NCI-H1694 (cell line): ENCODE measurements at places on chromosomes 6 and 20.

DNA sequence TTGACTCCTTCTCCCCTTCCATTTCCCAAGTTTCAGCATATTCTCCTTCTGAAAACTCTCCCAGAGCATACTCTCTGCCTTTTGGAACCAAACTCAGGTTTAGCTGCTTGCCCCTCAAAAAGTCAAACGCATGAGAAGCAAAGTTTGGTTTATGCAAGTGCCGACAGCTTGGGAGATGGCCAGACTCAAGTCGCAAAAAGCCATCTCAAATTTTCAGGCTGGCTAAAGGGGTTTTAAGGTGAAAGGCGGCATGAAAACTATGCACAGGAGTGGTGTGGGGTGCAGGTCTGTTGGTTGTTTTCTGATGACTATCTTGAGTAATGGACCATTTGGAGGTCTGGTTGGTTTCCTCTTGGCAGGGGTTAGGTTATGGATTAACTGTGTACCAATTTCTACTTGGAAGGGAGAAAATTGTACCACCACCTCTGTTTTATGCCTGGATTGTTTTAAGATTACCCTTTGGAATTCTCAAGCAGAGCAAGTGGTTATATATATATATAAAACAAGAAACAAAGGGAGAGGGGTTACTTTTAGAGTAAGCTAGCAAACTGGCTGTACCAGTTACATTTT lies 52.4 kb upstream of the SCGN start:
- DNase-seq = no peak

- DNase-seq = no peak
Observed at GRCh38 chr6:81762606-81763005, 10.1 kb upstream of the TENT5A start.

DNA sequence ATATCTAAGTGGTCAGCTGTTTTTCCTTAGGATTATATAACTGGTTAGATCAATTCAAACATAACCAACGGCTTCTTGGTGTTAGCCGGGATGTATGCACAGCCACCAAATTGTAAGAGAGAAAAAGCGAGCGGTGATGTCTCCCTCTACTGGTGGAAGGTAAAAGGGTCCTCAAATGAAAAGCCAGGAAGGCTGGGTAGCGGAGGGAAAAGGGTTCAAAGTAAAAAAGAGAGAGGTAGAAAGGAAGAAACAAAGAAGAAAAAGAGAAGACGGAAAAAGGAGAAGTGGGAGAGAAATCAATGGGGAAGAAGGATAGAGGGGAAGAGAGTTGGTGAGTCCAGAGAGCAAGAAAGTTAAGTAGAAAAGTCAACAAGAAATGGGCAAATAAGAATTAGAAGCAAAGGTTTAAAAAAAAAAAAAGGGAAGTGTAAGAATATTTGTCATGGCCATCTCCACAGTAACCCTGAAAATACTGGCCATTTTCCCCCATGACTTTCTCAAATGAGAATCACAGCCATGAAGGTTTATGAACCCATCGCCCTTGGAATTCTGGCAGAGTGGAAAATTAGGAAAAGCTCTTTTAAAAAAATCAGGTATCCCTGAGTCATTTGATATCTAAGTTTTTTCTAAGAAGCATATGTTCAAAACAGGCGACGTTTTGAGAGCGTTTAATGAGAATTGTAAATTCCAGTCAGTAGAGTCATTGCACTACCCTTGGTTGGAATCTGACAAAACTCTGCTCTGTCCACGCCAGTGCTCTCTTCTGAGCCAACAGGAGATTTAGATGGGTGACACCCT lies 155.6 kb upstream of the SNX9 start:
- DNase-seq = peak; percentile 67

- DNase-seq = no peak
Observed at GRCh38 chr6:169045486-169045885, 208.2 kb downstream of the THBS2 start.

DNA sequence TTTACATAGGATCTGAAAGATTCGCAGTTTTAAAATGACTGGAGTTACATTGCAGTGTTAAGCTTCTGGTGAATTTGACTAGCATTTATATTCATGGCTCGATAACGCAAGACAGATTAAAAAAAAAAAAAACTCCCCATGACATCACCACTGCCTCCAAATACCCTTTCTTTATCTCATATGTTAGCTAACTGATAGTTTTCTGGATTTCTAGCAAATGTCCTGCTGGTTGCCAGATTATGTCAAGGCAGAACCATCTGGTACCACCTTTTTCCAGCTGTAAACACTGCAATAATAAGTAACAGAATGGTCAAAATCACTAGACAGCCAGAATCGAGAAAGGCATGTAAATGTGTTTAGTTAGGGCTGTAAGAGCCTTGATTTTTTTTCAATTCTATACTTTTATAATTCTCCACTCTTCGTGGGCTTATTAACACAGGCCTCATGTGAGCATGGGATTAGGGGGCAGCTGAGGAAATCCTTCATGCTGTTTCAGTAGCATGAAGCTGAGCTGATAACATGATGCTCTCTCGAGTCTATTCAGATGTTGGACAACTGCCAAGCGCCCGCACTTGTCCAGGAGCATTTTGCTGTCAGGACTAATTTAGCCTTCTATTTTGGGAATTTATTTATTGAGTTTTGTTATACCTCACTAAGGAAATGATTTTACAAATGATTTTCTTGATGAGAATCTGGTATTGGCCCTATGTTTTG lies 166.0 kb upstream of the SCGN start:
- peak; percentile 62 for DNase-seq

- no peak for DNase-seq
Observed at GRCh38 chr6:148972481-148972880, 225.7 kb downstream of the UST start.

GRCh38 chr20:6420336-6420735 lies 297.5 kb upstream of the FERMT1 start:
- no peak for DNase-seq

DNA sequence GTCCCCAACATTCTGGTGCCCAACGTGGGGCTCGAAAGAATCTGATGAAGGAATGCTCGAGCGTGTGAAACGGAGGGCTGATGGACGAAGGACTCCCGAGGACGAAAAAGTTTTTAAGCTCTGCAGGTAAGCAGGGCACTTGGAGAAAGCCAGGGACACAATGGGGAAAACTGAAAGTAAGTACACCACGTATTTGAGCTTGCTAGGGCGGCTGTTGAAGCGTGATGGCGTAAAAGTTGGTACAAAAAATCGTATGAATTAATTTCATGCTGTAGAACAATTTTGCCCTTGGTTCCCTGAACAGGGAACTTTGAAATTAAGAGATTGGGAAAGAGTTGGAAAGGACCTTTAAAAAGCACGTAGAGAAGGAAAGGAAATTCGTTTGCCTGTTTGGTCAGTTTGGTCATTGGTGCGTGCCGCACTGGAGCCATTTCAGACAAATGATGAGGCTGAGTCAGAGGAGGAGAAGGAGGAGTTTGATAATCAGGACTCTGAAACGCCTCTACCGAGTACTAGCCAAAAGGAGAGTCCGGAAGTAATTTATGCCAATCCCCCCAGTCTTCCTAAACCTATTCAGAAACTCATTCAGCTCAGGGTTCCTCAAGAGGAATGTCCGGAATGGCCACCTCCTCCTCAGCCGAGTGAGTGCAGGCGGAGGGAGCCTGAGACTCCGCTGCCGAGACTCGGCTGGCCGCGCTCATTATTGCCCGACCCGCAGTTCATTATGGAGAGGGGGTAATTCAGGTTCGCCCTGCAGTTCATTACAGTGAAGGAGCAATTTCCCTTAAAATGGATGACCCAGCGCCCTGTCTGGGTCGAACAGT lies 59.2 kb upstream of the PRSS16 start:
- DNase-seq = no peak

- no peak for DNase-seq
Observed at GRCh38 chr6:19811397-19812079, 25.6 kb upstream of the ID4 start.

DNA sequence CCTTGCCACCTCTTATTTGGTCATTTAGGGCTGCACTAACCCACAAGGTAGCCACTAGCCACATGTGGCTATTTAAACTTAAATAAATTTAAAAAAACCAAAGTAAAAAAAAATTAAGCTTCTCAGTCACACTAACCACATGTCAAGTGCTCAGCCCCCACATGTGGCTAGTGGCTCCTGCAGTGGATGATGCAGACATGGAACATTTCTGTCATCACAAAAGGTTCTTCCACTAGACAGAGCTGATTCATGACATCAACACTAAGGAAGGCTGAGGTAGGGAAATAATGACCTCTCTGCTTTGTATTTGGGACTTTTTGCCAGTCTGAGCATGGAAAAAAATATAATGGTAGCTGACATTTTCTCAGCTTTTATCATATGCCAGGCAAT lies 173.0 kb upstream of the FERMT1 start:
- no peak for DNase-seq

GRCh38 chr20:6914986-6915385 lies 147.5 kb downstream of the BMP2 start:
- no peak for DNase-seq

GRCh38 chr6:43853066-43853650 lies 83.1 kb downstream of the VEGFA start:
- no peak for DNase-seq

DNA sequence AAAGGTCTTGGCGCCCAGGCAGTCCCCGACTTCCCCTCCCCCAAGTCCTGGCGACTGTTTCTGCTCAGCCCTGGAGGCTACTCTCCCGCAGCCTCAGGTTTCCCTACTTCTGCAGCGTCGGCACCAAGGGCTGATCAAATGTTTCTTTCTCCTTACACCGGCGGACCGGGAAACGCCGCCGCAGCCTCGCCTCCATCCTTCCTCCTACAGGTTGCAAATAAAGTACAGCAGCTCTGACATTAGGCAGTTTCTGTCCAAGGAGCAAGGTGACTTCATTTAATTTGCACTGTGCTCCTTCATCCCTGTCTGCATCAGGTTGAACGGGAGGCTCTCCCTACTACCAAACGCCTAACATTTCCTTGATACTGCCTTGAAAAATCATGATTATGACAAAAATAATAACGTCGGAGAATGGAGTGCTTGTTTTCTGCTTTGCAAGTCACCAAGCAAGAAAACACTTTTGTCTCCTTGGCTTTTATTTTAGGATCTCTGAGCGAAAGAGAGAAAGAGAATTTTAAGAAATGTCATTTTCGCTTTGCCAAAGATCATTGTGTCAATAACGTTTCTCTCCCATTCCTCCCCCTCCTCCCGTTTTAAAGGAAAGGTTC lies 1.0 kb downstream of the CLIC5 start:
- no peak for DNase-seq

DNA sequence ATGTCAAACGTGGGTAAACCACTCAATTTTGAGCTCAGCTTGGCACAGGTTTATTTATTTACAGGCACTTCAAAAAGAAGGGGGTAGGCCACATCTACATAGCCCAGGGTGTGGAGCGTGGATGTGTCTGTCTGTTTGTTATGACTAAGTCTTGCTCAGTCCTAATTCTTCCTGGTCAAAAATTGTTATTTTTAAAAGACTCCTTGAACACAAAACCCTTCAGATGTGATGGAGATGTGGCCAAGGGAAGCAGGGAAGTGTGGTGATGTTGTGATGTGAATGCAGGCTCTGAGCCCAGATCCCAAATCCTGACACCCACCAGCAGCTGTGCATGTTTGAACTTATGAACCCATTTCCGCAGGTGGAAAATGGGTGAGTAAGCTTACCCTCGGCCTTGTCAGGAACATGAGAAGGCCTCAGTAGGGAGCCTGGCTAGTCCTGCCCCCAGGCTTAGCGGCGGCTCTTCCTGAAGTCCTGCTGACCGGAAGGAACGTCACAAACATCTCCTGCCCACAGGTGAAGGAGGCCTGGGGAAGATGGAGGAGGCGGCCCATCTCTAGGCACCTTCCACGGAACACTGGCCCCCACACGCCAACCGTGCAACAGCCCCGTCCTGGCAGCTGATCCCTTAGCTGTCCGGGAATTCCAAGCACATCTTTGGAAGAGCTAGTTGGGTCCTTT lies 119.7 kb downstream of the MYLK4 start:
- DNase-seq = no peak

DNA sequence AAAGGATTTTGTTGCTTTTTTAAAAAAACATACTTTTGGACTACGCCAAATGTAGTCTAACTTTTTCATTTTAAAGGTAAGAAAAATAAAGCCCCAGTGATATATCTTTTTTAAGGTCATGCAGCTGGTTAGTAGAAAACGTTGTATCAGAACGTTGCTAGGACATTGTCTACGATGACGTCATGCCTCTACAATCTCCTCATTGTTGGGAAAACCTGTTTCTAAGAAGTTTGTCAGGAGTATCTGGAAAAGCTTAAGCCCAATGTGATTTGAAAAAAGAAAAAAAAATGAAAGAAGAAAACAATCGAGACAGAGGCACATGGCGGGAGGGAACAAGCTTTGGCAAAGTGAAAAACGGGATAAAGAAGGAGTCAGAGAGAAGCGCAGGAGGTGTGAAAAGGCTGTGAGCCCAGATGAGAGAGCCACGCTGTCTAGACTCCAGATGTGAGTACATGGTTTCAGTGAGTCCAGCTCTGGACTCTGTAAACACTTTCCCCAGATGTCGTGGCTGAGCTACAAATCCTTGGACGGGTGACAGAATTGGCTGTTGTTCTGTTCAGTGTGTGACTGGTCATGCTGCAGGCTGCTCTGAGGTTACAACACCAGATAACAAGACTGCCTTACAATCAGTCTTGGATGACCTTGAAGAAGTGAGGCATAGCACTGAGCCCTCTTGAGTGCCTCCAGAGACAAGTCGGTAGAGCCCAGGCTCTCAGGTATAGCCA lies 656.7 kb upstream of the ID4 start:
- no peak for DNase-seq

DNA sequence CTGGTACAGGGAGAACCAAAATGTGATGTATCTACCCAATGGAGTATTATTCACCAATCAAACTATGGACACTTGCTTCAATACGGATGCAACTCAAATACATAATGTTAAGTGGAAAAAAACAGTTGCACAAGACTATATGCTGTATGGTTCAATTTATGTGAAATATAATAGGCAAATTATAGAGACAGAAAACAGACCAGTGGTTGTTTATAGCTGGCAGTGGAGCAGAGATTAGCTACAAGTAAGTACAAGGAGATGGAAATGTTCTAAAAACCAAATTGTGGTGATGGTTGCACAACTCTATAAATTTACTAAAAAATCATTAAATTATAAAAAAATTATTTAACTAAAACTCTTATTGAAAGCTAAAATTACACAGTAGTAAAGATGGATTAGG lies 113.2 kb downstream of the PRDM1 start:
- DNase-seq = no peak

GRCh38 chr6:157723376-157723775 lies 99.7 kb upstream of the SNX9 start:
- DNase-seq = no peak
